Stimulated activated CD8-positive, alpha-beta memory T cell treated with anti-CD3 and anti-CD28 coated beads, Interleukin-7, amount 100 ng/mL, for 1 hour (primary cell): ENCODE measurements at places on chromosomes 6 and 20.

GRCh38 chr6:10425975-10426780 is 11.3 kb upstream of the TFAP2A start:
- no peak for DNase-seq

GRCh38 chr6:148878683-148879082 is 131.9 kb downstream of the UST start:
- no peak for DNase-seq

GRCh38 chr6:43495409-43495941 is 14.7 kb downstream of the LRRC73 start:
- DNase-seq = no peak

DNA sequence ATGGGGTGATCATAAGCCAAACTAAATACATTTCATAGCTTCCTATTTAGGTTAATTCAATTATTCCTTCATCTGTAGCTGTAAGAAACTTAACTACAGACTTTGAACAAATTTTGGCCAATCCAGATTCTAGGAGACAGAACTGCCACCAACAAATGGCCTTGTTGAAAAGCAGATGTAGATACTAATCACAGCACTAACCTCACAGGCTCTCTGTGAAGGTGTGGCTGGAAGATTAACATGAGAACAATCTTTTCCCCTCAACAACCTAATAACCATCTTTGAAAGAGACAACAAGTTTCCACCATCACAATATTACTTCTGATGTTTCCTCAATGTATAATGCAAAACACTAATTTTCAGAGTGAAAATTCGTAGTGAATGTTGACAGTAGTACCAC is 87.8 kb downstream of the SESN1 start:
- no peak for DNase-seq

GRCh38 chr20:52031206-52031562 is 160.4 kb downstream of the ZFP64 start:
- DNase-seq = no peak

- no peak for DNase-seq
Observed at GRCh38 chr20:44583157-44583556, 778 bp downstream of the PKIG start.

DNA sequence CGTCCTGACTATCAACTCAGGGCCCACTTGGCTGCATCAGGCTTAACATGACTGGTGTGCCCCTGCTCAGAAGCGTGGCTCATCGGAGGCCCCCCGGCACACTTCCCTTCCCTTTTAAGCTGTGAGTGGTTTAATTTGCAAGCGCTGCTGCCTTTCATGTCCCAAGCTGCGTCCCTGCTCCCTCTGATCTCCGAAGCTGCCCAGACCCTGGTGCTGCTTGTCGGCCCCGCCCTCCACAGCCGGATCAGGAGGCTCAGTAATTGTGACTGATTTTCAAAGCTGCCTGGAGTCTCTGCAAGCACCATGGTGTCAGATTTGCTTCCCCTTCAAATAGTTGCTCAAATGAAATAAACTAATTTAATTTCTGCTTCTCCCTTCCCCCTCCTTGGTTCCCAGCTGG is 71.1 kb downstream of the CDH22 start:
- no peak for DNase-seq

GRCh38 chr20:47280228-47280627 is 76.3 kb downstream of the ZMYND8 start:
- DNase-seq = no peak

DNA sequence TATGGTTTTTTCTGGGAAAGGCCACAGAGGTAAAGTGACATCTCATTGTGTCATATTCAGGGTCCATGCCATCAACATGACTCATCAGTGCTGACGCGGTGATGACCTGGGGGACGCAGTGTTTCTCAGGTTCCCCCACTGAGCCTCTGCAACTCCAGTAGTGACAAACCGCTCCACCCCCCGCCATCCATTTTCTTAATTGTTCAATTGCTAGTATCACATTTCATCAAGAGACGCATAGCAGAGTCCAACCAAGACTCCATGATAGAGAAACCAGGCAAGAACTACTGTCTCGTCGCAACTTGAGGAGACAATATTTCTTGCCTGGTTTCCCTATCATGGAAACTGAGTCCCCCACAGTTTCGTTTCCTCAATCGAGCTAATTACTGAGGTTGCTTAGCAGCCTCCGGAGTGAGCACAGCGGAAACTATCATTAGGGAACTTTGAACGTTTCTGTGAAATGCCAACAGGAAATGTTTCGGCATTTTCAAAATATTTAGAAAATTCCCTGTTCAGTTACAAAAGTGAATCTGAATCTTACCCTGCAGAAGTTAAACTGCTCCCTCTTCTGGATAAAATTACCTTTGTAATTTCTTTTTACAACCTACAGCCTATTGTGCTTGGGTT is 12.2 kb upstream of the SERPINB1 start:
- peak; percentile 57 for DNase-seq

DNA sequence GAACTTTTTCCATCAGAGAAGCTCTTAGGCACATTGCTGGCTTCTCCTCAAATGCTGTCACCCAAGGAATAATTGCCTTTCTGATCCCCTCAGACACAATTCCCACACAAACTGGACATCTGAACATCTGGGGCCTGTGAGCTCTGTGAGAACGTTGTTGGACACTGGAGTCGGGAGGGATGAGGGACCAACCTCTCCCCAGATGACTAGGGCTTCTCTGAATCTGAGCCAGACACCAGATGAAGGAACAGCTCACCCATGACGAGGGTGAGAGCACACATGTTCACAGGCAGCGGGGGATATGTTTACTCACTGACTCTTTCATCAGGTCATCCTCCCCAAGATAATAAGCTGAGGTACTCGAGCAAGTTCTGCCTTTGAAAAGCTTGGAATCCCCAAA is 283.9 kb upstream of the SUPT3H start:
- no peak for DNase-seq

GRCh38 chr6:148524471-148524882 is 181.8 kb downstream of the SASH1 start:
- no peak for DNase-seq

- DNase-seq = no peak
Observed at GRCh38 chr6:87785229-87785862, 83.3 kb upstream of the AKIRIN2 start.

GRCh38 chr6:100101644-100102043 is 107.6 kb upstream of the MCHR2 start:
- DNase-seq = no peak

DNA sequence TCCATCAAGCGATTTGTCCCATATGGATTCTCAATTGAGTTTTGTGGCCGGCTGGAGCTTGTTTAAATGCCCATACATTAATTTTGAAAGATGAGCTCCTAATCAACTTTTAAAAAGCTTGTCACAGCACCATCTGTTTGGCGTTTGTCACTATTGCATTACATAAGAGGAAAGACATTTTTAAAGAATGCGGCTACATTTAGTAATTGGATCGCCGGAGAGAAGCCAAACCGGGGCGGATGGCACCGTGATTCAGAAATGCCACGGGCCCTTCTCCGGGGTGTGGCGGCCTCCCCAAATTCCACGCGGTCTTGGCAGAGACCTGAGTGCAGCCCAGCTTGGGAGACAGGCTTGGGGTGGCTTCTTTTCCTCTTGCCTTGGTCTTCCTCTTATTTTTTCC is 67.7 kb upstream of the ZNFX1 start:
- DNase-seq = no peak

DNA sequence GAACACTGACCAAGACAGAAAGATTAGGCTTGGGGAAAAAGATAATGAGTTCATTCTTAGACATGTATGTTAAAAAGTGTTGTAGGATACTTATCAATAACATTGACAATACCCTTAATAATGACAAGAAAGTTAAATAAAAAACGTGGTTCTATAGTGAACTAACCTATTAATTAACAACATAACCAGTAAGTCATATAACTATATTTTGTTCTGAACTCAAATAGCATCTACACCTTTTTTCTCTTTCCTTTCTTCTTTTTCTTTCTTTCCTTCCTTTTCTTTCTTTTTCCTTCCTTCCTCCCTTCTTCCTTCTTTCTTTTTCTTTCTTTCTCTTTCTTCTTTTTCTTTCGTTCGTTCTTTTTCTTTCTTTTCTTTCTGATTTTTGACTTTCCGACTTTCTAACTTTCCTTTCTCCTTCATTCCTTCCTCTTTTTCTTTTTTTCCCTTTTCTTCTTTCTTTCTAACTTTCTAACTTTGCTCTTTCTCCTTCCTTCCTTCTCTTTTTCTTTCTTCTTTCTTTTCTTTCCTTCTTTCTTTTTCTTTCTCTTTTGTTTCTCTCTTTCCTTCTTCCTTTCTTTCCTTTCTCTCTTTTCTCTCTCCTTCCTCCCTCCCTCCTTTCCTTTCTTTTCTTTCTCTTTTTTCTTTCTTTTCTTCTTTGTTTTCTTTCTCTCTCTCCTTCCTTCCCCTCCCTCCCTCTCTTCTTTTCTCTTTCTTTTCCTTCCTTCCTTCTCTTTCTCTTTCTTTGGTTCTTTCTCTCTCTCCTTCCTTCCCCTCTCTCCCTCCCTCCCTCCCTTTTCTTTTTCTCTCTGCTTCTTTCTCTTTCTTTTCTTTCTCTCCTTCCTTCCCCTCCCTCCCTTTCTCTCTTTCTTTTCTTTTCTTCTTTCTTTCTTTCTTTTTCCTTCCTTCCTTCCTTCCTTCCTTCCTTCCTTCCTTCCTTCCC is 24.6 kb downstream of the PRSS35 start:
- no peak for DNase-seq

DNA sequence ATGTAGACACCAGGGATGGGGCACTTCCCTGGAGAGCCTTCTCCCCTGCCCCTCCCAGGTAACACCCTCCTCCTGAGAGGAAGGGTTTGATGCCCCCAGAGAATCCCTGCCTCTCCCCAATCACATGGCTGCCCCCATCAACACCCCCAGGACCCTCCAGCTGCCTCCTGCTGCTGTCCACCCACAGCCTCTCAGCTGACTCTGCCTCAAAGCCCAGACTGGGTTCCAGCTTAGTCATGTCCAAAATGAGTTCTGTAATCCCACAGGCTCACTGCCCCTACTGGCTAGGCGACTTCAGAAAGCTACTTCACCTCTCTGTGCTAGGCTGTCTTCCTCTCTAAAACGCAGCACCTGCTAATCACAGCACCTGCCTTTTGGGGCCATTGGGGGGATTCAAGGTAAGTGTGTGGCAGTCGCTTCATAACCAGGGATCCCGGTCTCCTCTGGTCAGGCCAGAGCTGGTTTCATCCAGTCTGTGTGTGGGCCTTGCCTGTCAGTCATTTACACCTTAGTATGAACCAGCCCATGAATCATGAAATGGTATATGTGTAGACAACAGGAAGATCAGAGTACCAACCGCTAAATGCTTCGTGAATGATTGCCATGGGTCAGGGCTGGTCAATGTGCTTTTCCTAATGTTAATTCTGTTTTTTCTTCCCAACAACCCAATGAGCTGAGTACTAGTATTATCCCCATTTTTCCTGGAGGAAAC is 40.4 kb downstream of the TFEB start:
- DNase-seq = no peak

- no peak for DNase-seq
Observed at GRCh38 chr6:132298344-132298949, 102.8 kb downstream of the MOXD1 start.

- no peak for DNase-seq
Observed at GRCh38 chr6:112310439-112311125, 36.5 kb upstream of the RFPL4B start.

DNA sequence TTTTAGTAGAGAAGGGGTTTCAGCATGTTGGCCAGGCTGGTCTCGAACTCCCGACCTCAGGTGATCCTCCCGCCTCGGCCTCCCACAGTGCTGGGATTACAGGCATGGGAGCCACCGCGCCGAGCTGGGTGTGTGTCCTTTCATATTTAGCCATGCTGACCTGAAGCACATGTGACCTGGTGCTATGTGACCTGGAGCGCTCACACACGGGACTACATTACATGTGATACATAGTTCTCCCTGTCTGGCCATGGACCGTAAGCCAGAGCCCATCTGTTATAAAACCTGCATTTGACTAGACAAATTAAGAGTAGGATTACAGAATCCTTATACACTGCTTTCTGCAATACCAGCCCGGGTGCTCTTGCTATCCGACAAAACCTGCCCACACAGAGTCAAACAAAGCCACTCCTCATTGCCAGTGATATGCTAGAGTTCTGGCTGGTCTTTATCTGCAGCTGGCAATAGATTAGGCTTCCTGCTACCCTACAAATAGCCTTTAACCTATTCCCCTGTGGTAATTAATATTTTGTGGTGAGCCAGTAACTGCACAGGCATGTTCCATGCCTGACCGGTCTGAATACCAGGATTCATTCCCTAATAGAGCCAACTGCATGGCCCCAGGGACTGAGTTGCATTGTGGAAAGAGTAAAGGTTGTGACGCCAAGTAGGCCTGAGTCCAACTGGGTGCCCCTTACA is 26.3 kb upstream of the FAM50B start:
- DNase-seq = no peak

- DNase-seq = no peak
Observed at GRCh38 chr6:40552941-40553340, 34.2 kb downstream of the LRFN2 start.

- DNase-seq = no peak
Observed at GRCh38 chr6:111523484-111524167, 40.6 kb upstream of the REV3L start.

- no peak for DNase-seq
Observed at GRCh38 chr6:163577404-163577803, 162.9 kb downstream of the QKI start.

- no peak for DNase-seq
Observed at GRCh38 chr6:106090001-106090400, 3.9 kb downstream of the PRDM1 start.

GRCh38 chr6:157219201-157220200 is 103.8 kb downstream of the TMEM242 start:
- DNase-seq = no peak

- no peak for DNase-seq
Observed at GRCh38 chr6:152123076-152123475, 315.6 kb downstream of the ESR1 start.

DNA sequence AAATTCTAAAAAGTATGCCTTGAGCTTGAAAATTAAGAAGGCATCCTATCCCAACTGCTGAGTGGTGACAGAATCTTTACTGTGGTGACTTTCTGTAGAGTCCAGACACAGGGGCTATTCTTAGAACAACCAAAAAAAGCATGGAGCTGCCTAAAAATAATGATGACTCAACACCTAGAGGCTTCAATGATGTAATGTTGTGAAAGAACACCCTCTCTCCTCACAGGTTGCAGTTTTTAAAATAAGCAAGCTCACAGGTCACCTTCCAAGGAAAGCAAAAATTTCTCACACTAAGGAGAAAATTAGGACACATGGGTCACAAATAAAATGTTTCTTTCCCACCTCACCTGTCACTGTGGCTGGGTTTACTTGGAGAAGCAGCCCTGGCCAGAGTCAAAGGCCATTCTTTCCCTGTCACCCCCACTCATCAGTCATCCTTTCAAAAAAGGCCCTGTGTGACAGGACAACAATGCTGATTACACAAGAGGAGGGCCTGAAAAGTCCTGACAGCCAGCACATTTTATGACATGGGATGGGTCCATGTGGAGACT is 53.5 kb downstream of the RCAN2 start:
- no peak for DNase-seq
